ENCODE measurements at places on chromosomes 11 and 22.

- DNase-seq, result no peak
Observed at GRCh38 chr11:692824-693414, 2.1 kb downstream of the DEAF1 start.

DNA sequence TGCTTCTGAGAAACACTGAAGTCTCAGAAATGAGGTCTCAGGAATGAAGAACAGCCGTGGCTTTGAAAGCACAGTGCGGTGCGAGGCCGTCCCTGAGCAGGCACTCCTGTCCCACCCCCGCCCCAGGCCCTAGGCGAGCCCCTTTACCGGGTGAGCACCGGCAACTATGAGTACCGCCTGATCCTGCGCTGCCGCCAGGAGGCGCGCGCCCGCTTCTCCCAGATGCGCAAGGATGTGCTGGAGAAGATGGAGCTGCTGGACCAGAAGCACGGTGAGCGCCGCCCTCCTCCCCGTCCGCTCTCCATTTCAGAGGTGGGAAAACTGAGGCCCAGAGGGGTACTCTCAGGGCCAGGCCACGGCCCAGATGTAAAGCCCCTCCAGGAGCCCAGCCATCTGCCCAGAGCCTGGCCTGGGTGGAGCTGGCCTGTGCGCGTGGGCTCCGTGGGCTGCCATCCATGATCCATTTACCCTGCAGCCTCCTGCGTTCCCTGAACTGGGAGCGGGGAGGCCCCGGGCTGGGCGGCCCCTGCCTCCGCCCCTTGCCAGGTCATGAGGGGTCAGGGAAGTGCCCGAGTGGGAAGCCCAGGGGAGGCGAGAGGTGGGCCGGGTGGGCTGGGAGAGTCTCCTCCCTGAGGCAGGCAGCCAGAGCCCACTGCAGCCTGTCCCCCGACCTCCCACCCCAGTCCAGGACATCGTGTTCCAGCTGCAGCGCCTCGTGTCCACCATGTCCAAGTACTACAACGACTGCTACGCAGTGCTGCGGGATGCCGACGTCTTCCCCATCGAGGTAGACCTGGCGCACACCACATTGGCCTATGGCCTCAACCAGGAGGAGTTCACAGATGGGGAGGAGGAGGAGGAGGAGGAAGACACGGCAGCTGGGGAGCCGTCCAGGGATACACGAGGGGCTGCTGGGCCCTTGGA, 9.5 kb downstream of the SLC16A8 start:
- no peak for DNase-seq

DNA sequence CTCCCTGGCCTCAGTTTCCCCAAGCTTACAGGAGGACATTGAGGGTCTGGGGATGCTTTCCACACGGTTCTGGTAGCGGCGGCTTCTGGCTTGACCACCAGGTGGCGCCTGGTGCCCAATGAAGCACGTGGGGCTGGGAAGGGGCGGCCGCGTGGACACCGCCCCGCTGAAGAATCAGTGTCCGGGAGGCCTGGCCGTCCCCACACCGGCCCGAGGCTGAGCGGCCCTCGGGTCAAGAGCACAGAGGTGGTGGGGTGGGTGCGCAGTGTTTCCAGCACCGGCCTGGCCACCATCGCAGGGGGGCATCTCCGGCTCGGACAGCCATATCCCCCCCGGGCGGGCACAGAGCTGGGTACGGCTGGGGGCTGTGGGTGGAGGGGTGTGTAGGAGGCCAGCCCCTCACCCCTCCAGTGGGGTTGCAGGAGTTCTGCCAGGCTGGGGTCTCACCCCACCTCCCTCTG, 27.8 kb upstream of the PPARA start:
- DNase-seq, result no peak

GRCh38 chr11:69976794-69977193, 101.3 kb upstream of the ANO1 start:
- DNase-seq, result no peak

GRCh38 chr11:12902791-12903486, 106.2 kb upstream of the RASSF10 start:
- DNase-seq, result no peak

- DNase-seq, result no peak
Observed at GRCh38 chr22:50737728-50738648, at the start of gene ACR. Gene ACR (plus strand): TSS chr22:50738204. CDS start chr22:50738236, 32 bp downstream.

GRCh38 chr22:36055376-36056295, 27.0 kb upstream of the RBFOX2 start:
- no peak for DNase-seq

DNA sequence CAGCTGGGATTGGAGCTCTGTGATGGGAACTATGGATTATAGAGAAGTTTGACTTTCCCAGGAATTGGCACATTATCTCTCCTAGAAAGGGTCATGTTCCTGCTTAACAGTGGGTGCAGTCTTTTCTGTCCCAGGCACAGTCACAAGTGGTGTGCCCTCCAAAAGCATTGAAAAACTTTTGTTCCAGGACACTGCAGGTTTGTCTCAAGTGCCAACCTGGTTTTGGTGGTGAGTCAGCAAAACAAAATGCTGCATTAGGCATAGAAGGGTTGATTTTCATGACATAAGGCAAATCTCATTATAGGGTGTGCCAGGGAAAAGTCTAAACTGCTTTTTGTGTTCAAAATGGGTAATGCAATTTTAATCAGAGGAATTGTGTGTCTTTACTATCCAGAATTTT, 4.9 kb downstream of the HTATIP2 start:
- peak; percentile 11 for DNase-seq

GRCh38 chr11:6270584-6271246, 11.1 kb downstream of the CCKBR start:
- no peak for DNase-seq

DNA sequence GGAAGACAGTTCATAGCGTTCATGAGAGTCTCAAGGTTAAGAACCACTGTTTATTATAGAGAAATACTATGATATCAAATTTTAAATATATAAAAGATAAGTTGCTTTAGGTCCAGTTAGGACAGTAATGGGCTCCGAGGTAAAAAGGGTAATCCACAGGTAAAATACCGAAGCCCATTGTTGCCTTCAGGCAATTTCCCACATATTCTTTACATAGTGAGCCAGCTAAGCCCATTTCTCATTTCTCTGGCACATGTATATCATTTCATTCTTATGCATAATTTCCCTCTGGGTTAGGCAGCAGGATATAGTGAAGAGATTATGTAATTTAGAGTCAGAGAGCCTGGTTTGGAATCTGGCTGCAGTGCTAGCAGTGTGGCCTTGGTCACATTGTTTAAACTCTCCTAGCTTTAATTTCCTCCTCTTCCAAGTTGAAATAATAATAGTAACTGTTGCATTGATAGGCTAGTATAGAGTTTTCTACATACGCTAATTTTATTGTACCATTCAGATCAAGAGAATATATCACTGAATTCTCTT, 7.6 kb upstream of the POU2AF1 start:
- no peak for DNase-seq

DNA sequence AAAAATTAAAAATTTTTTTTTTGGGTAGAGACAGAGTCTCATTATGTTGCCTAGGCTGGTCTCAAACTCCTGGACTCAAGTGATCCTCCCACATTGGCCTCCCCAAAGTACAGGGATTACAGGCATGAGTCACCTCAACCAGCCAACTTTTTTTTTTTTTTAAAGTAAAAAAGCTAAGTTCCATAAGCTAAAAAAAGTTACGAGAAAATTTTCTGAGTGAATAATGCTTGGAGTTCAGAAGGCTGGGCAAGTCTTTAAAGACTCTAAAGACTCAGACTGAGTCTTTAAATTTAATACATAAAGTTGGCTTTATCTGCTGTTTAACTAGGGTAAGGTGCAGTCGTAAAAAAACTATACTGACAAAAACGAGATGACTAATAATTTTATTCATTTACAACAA, 5.6 kb downstream of the DDX6 start:
- no peak for DNase-seq

DNA sequence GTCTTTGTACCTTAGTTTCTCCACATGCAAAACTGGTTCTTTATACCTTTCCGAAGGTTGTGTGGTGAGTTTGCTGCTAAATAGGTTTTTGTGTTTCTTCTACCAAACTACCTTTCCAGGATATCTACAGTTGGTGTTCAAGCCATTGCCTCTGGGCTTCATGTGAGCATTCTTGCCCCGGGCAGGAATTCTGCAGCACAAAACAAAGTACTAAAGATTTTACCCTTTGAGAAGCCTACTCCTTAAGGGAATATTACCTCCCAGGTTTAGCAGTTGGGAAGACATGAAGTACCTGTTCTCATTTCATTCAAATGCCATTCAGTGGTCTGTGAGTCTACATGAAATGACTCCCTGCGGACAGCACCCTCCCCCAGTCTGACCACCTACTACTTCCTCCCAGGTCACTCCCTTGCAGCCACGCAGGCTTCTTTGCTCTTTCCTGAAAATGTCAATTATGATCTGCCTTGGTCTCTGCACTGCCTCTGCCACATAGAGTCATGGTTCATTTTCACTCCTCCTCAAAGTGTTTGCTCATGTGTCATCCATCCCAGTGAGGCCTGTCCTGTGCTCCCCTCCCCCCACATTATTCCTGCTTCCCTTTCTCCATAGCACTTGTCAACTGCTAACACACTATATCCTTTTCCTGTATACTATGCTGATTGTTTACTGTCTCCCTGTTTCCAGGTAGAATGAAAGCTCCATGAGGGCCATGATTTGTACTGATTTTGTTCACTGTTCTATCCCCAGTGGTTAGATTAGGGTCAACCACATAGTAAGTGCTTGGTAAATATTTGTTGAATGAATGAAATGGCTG, 36.9 kb downstream of the PACS1 start:
- no peak for DNase-seq

- DNase-seq, result peak; percentile 33
Observed at GRCh38 chr11:46916286-46917108, 1.9 kb downstream of the LRP4 start.

GRCh38 chr11:106770489-106771085, 247.7 kb downstream of the GUCY1A2 start:
- no peak for DNase-seq

DNA sequence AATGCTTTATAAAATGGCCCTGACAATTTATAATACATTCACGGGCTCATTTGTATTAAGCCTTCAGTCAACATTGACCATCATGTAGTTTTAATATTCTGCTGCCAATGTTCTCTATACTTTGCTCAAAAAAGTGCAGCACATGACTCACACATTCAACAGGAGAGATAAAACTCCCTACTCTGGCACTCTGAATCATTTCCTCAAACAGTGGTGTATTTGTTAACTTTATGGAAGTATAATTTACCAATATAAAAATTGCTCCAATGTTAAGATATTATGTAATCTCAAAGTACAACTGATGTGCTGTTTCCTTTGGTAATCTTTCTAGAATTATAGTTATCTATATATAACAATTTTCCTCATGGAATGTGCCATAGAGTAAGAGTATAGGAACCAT, 39.9 kb downstream of the MAML2 start:
- DNase-seq, result no peak

GRCh38 chr11:34651551-34651950, 30.7 kb downstream of the EHF start:
- no peak for DNase-seq

- no peak for DNase-seq
Observed at GRCh38 chr22:40645579-40646197, 9.2 kb upstream of the MRTFA start.

DNA sequence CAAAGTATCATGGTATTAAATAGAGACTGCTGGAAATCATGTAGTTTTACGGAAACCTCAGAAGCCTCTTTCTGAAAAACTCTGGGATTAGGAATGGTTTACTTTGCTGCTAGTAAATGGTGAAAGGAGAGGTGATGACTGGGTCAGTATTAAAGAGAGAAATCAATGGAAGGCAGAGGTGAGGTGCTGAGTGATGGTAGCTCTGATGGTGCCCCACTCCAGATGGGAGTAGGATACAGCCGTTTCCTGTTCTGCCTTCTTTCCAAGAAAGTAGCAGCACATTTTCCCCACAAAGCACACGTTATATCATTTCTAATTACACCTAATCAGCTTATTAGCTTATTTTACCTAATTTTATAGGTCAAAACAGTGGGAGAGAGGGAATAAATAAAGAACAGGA, 267.6 kb upstream of the PITPNB start:
- no peak for DNase-seq

- no peak for DNase-seq
Observed at GRCh38 chr11:35089666-35090065, 49.3 kb upstream of the CD44 start.

DNA sequence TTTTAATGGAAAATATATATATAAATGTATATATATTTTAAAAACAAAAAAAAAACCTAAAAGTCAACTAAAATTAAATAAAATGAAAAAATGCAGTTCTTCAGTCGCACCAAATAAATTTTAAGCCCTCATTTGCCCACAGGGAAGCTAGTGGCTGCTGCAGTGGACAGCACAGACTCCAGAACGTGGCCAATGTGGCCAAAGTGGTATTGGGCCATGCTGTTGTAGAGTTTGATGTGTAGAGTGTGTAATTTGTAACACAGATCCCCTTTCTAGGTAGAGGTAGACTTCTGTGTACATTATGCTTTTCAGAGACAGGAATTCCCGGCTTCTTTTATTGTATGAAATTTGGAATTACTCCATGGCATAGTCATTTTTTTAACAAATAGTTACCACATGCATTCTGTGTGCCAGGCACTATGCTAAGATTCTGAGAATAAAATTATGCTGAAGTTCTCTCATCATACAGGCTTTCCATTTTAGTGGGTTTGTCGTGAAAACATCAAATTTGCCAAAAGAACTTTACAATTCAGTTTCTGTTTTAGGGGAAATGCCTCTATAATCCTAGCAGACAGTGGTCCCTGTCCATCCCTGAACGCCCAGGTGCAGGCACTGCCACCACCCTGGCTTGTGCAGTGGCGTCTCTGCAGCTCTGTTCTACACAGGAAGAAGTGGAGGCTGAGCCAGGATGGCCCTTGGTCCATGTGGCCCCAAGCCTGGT, 68.5 kb downstream of the MED15 start:
- DNase-seq, result no peak

GRCh38 chr11:128294001-128294670, 293.2 kb downstream of the ETS1 start:
- DNase-seq, result no peak

DNA sequence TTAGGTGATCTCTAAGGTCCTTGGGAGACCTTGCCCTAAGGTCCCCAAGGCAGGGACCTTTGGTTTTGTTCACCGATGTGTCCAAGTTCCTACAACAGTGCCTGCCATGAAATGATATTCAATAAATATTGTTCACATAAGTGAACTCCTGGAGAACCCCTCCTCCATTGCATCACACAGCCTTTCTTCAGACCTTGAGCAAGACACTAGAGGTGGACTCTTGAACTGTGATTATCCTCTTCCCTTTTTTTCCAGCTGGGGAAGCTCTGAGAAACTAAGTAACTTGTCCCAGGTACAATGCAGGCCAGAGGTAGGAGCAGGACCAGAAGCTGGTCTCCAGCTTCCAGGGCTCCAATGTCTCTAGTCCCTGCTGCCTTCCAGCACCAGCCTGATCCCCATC, 76.6 kb upstream of the LMO1 start:
- no peak for DNase-seq

GRCh38 chr22:41343300-41343699, 38.4 kb upstream of the TEF start:
- DNase-seq, result no peak

- no peak for DNase-seq
Observed at GRCh38 chr22:34055525-34056200, 135.4 kb upstream of the LARGE1 start.

- DNase-seq, result no peak
Observed at GRCh38 chr11:60874421-60875365, 7.4 kb downstream of the ZP1 start.

- peak; percentile 47 for DNase-seq
Observed at GRCh38 chr11:8258289-8258688, 5.4 kb downstream of the LMO1 start.

GRCh38 chr11:126318574-126319373, 14.9 kb downstream of the DCPS start:
- DNase-seq, result no peak

- no peak for DNase-seq
Observed at GRCh38 chr22:46528121-46528610, 9.3 kb downstream of the CELSR1 start.

Data from C1 segment of cervical spinal cord (tissue), 14 donors.